ENCODE measurements at places on chromosomes 3 and 15.

DNA sequence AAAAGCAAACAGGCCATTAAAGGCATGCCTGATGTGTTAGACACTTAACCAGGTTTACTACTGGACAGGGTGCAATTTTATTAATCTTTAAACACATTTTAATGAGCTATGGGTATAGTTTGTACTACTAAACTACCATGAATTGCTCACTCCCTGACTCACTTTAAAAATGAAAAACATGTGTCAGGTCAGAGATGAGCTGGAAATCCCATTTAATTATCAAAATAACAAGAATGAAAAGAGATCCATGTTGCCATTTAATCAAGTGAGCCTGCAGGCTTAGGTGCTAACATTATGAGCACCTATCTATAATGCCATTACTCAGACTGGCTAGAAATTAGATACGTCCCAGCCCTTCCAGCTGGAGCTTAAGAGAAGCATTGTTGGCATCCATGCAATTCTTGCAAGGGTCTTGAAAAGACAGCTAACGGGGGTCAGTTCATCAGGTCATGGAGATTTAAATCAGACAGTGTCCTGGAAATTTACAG, 224.4 kb downstream of the THRB start:
- DNase-seq: no peak

GRCh38 chr3:168025076-168025475, 70.6 kb downstream of the GOLIM4 start:
- no peak for DNase-seq

DNA sequence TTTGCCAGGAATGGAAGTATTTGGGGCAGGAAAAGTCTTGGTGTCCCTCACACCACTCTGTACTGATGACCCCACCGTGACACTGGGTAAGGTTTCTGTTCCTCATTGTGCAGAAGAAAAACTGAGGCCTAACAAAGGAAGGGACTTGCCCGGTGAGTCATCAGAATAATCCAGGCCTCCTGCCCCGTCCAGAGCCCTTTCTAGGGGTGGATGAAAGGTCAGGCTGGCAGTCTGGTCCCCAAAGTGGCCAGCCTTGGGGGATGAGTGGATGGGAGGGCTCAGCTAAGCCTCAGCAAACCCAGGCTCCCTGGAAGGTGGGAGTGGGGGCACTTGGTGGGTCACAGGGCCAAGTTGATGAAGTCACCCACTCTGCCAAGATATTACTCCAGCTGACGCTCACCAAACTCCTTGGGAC, 2.3 kb upstream of the DNAH1 start:
- no peak for DNase-seq

- no peak for DNase-seq
Measured at GRCh38 chr3:174337227-174337626, 521.9 kb upstream of the NAALADL2 start.

DNA sequence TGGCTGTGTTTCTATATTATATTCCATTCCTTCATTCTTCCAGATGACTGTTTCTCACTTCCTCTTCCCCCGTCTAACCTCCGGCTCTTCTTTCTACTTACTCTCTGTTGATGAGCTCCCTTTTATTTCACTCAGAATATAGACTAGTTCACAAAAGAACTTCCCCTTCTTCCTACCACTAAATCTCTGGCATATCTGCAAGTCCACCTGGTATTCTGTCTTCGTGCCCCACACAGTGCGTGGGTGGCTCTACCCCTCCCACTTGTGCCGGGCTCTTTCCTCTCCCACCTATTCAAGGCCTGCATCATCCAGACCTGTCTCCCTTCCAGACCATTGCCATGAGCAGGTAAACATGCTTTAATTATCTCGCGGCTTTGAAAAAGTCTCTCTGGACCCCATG, 73.0 kb downstream of the SCN10A start:
- DNase-seq: no peak

DNA sequence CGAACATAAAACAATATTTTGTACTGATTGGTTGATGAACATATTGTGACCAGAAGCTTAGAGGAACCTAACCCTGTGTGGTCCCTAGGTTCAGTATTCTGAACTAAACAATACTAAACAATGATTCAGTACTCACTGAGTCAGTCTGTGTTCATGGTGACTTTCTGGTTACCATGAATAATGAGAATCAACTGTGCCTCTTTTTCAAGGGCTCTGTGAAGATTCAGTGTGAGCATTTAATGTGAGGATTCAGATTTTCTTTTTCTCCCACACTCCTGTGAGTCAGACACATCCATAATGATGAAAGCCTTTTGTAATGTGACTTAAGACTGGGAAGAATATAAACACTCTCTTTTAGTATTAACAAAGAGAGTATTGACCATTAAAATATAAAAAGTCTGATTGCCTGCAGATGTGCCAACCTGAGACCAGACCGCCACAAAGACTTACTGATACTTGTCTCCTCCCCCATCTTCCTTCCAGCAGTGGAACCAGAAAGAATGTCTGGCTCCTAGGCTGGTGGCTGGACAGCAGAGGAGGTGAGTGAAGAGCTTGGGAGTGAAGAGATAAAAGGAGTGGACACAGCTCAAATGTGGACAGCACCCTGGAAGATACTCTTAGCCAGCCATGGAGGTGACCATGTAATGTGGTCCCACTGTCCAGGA, 17.6 kb upstream of the ACTL6A start:
- DNase-seq: no peak
